Naive thymus-derived CD4-positive, alpha-beta T cell (primary cell): ENCODE measurements at places on chromosomes 7 and 10.

GRCh38 chr10:128883231-128884032 is 583.6 kb upstream of the MGMT start:
- no peaks in the 10 kb centered on the region for H3K4me1 ChIP-seq
- H3K27ac ChIP-seq, result no peak overlapping the region
- DNase-seq, result no peak
- no peaks in the 10 kb centered on the region for H3K27me3 ChIP-seq

GRCh38 chr10:51699145-51699474 is 285 bp downstream of the CSTF2T start:
- peaks cover 45% of the 10 kb centered on the region for H3K4me1 ChIP-seq
- DNase-seq, result no peak
- peak overlapping the region; percentile 96 for H3K4me3 ChIP-seq
- peak overlapping the region; percentile 88 for H3K27ac ChIP-seq
- no peaks in the 10 kb centered on the region for H3K27me3 ChIP-seq
- no peaks in the 10 kb centered on the region for H3K36me3 ChIP-seq

DNA sequence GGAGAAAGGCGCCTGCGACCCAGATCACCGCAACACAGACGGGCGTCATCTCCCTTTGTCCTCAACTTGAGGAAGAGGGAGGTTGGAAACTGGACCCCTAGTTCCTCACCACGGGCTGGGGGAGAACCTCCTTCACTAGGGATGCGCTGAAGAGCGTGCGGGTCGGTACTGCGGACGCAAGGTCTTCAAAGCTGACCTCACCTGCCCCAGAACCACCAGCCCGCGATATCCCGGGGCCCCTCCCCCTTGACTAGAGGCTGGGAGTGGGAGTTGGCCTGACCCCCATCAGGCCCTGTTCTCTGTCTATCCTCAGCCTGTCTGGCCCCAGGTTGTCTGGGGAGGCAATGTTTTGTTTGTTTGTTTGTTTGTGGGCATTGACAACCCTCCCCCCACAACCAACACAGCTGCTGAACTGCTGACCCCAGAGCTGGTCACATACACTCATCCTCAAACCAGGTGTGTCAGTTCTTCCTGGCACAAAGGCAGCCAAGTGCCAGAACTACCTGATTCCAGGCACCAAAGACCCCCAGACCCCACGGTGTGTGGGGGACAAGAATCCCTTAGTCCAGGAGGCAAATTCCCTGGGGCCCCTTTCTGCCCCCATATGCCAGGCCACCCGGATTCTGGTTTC is 2.9 kb downstream of the NPM3 start:
- no peak for DNase-seq
- peaks cover 23% of the 10 kb centered on the region for H3K27me3 ChIP-seq
- peaks cover 51% of the 10 kb centered on the region for H3K4me1 ChIP-seq
- H3K36me3 ChIP-seq, result peaks cover 5% of the 10 kb centered on the region

GRCh38 chr10:114058297-114058696 is 14.6 kb downstream of the ADRB1 start:
- no peak for DNase-seq
- H3K27me3 ChIP-seq, result no peaks in the 10 kb centered on the region
- H3K36me3 ChIP-seq, result no peaks in the 10 kb centered on the region
- no peak overlapping the region for H3K27ac ChIP-seq
- no peaks in the 10 kb centered on the region for H3K4me1 ChIP-seq

GRCh38 chr7:74202841-74203556 is 6.8 kb upstream of the LAT2 start:
- H3K4me1 ChIP-seq, result peaks cover 5% of the 10 kb centered on the region
- H3K4me3 ChIP-seq, result no peak overlapping the region
- no peak for DNase-seq
- H3K27ac ChIP-seq, result no peak overlapping the region

- no peaks in the 10 kb centered on the region for H3K4me1 ChIP-seq
- no peak for DNase-seq
- H3K36me3 ChIP-seq, result no peaks in the 10 kb centered on the region
- no peak overlapping the region for H3K27ac ChIP-seq
- H3K4me3 ChIP-seq, result no peak overlapping the region
- H3K27me3 ChIP-seq, result no peaks in the 10 kb centered on the region
These were observed 76.1 kb upstream of the KCNMA1 start for GRCh38 chr10:77713521-77714280.

- H3K4me3 ChIP-seq, result no peak overlapping the region
- H3K27me3 ChIP-seq, result no peaks in the 10 kb centered on the region
- no peaks in the 10 kb centered on the region for H3K36me3 ChIP-seq
- peak; percentile 3 for DNase-seq
- H3K27ac ChIP-seq, result no peak overlapping the region
These were observed 1246.6 kb upstream of the LRRN3 start for GRCh38 chr7:109844362-109844761.

DNA sequence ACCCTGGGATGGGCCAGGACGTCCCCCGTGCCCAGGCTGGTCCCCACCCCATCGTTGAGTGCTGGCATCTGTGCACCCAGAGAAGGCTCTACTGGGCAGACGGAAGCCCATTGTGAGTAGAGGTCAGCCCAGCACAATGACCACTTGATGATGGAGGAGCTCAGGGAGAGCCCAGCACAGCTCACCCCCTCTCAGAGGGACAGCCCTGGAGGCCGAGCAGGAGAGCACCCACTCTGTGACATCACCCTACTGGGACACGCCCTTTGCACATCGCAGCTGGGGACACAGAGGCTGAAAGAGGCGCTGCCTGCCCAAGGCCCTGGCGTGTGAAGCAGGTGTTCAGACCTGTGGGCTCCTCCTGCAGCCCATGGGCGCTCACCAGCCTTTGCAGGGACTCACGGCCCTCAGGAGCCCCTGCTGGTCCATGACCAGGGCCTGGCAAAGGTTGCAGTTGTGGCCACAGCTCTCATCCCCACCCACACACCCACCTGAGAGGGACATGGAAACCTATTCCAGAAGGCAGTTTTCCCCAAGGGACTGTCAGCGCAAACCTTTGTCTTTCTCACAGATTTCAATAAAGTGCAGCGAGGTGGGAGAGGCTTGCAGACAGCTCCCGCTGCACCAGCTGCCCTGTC is 67.2 kb upstream of the PPP2R2D start:
- H3K4me3 ChIP-seq, result no peak overlapping the region
- no peaks in the 10 kb centered on the region for H3K27me3 ChIP-seq
- no peak for DNase-seq
- H3K27ac ChIP-seq, result no peak overlapping the region
- no peaks in the 10 kb centered on the region for H3K36me3 ChIP-seq
- H3K4me1 ChIP-seq, result no peaks in the 10 kb centered on the region

DNA sequence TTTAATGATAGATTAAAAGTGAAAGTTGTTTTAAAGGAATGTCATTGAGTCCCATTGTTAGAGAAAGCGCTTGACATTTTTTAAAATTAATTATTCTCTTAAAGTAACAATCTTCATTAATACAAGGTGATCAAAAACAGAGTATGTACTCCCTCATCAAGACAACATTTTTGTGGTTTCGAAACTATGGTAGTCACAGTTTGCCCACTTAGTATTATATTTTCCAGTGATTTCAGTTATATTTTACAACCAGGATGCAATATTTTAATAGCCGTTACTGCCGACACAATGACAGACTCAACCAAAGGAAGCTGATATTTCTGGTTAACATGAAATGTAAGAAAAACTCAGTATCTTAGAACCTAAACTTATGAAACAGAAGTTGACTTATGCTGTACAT is 31.3 kb downstream of the MKX start:
- DNase-seq, result no peak
- no peak overlapping the region for H3K4me3 ChIP-seq
- no peaks in the 10 kb centered on the region for H3K4me1 ChIP-seq
- H3K27ac ChIP-seq, result no peak overlapping the region
- H3K36me3 ChIP-seq, result no peaks in the 10 kb centered on the region

- no peak overlapping the region for H3K27ac ChIP-seq
- no peaks in the 10 kb centered on the region for H3K4me1 ChIP-seq
- no peaks in the 10 kb centered on the region for H3K27me3 ChIP-seq
- no peak for DNase-seq
- H3K36me3 ChIP-seq, result no peaks in the 10 kb centered on the region
These were observed 129.7 kb downstream of the TMEM178B start for GRCh38 chr7:141203586-141203985.

- no peaks in the 10 kb centered on the region for H3K27me3 ChIP-seq
- H3K4me1 ChIP-seq, result no peaks in the 10 kb centered on the region
- no peak overlapping the region for H3K4me3 ChIP-seq
- H3K27ac ChIP-seq, result no peak overlapping the region
These were observed 313.1 kb downstream of the CALN1 start for GRCh38 chr7:72098807-72099580.

DNA sequence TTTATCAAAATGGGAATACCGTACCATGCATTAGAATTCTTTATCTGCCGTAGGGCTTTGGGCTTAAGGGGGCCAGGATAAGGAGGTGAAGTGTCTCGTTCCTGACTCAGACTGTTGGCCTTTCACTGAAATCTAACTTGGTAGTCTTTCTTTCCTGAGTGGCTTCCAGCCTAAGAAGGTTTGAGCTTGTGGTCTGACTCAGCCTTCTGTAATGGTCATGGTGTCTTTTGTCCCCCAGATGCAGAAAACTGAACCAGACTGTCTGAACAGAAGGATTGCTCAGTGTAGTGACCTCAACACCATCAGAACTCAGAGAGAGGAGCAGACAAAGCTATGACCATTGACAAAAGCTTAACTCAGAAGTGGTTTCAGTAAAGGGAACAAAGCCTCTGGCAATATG is 39.5 kb downstream of the WNT2 start:
- H3K4me1 ChIP-seq, result no peaks in the 10 kb centered on the region
- no peaks in the 10 kb centered on the region for H3K27me3 ChIP-seq
- no peak overlapping the region for H3K27ac ChIP-seq
- no peak for DNase-seq

DNA sequence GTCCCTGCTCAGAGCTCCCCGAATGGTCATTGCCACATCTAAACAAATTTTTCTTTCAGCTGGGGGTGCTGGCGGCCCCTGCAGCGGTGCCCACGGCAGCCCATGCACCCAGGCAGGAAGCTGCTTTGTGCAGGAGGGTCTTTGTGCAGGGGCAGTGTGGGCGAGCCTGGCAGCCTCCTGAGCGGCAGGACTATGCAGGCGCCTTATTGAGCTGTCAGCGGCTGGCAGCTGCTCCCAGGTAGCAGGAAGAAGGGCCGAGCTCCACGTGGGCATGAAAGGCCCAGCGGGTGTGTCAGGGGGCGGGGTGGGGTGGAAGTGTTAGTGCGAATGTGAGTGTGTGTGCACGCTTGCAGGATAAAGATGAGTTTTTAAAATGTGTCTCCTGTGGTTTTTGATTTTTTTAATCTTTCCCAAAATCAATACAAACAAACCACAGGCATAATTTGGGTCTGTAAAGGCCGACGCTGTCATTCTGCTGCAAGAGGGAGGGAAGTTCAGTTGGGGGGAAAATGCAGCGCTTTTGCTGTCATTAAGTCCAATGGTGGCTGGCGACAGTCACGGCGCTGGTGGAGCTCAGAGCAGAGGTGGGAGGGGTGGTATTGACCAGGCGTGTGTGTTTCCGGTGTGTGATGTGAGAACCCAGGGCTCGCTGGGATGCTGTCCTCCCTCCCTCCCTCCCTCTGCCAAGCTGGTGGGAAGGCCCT is 83.9 kb downstream of the LHPP start:
- no peak for DNase-seq
- H3K27ac ChIP-seq, result no peak overlapping the region
- no peaks in the 10 kb centered on the region for H3K36me3 ChIP-seq
- H3K4me3 ChIP-seq, result no peak overlapping the region
- no peaks in the 10 kb centered on the region for H3K4me1 ChIP-seq
- no peaks in the 10 kb centered on the region for H3K27me3 ChIP-seq

DNA sequence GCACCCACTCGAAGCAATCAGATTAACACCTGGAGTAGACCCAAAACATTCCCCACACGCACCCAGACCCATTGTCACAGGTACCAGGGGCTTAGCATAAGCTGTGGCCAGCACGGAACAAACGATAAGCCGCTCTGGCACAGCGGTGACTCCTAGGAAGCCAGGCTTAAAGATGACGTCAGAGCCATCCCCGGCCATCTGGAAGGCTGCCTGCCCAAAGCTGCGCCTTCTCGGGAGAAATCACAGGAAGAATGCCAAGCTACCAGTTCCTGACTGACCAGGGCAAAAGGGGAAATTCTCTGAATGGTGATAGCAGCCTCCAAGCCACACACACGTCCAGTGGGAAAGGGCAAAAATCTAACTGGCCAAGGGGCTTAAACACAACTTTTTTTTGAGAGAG is 13.0 kb upstream of the WIPI2 start:
- H3K27ac ChIP-seq, result no peak overlapping the region
- no peak for DNase-seq
- no peaks in the 10 kb centered on the region for H3K36me3 ChIP-seq
- no peaks in the 10 kb centered on the region for H3K27me3 ChIP-seq

DNA sequence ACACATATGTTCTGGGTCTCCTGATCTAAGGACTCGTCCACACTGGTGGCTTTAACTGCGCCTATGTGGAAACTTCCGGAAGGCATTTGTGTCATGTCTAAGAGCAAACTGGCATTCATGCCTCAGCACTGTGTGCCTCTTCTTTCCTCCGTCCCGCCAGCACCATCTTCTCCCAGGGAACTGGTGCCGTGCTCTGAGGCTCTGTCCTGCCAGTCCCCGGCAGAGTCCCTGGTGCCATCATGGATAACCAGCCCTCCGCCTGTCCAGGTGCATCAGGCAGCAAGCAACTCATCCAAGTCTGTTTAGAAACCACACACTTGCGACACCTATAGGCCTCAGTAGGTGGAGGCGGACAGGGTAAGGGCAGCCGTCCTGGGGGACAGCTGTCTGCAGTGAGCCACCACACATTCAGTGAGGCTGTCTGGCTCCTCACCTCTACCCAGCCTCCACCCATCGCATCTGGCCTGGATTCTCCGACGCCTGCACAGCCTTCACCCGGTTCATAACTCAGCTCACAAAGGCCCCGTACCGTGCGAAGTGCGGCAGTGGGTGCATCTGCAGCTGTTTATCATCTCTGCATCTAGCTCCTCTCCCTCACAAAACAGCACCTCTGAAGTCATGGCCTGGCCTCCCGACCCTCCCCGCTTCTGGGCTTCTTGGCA is 162.7 kb downstream of the DIP2C start:
- no peaks in the 10 kb centered on the region for H3K4me1 ChIP-seq
- H3K4me3 ChIP-seq, result no peak overlapping the region
- DNase-seq, result no peak
- H3K36me3 ChIP-seq, result no peaks in the 10 kb centered on the region
- H3K27ac ChIP-seq, result no peak overlapping the region
- H3K27me3 ChIP-seq, result no peaks in the 10 kb centered on the region

DNA sequence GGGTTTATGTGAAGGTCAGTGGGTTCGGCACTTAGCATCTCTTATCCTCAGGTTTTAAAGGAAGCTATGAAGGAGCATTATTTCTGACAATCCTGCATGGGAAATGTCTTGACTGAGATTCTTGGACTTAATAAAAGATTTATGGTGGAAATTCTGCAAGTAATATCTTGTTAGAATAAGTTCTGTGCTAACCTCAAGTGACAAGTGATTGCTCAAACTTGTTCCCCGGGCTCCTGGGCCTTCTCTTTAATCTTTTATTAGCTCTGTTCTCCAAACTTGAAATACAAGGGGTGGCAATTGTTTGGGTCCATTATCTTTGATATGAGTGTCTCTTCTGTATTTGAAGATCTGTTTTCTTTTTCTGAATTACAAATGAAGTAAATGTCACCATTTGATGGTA is 140.6 kb upstream of the CTBP2 start:
- no peaks in the 10 kb centered on the region for H3K36me3 ChIP-seq
- H3K27me3 ChIP-seq, result no peaks in the 10 kb centered on the region
- H3K4me1 ChIP-seq, result no peaks in the 10 kb centered on the region
- no peak overlapping the region for H3K4me3 ChIP-seq
